Dorsolateral prefrontal cortex (tissue), 122 donors: ENCODE measurements at places on chromosomes 3 and 15.

DNA sequence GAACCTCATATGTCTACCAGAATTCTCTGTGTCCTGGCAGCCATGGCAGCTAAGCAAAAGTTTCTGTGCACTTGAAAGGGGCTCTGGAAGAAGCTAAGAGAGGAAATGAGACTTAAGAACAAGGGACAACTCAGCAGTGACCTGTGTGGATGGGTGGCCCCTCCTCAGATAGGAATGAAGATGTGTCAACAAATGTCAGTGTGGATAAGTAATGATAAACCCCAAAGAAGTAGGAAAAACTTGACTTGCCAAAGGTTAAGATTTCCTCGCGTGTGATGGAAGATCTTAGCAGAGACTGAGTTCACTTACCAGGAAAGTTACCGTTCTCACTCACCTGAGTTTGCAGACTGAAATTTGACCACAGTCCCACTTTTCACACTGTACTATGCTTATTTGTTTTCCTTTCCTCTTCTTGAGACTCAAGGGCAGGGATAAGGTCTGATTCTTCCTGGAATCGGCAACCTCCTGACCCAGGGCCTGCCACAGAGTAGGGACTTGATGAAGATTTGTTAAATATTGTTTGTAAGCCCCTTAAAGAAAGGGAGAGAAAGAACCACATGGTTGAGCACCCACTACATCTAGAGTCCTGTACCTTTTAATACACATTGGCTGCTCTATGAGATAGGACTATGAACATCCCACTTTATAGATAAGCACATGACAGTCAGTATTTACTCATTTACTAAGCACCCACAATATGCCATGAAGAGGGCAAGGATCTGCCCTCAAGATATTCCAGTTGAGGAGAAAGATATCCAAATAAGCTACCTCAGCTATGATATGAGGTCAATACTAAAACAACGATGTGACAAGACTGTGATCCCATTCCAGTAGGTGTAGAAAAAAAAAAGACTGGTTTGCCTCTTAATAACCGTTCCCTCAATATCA, 7.3 kb upstream of the HRH1 start:
- no peak for DNase-seq

DNA sequence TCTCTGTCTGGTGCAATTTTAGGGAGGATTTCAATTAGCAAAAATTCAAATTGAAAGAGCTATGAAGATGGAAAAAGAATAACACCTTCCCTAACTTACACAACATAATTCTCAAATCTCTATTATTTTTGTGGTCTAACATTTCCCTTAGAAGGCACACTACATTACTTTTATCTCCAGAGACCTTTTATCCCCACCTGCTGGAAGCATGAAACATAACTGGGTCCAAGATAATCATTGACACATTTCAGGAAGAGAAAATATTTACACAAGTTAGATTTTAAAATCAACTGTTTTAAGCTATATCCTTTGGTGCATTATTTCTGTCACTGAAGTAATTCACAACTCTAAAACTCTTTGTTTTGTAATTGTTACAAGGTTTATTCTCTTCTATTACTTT, 779.5 kb downstream of the ROBO1 start:
- no peak for DNase-seq

GRCh38 chr3:179907784-179908482, 128.8 kb downstream of the PEX5L start:
- DNase-seq: no peak

DNA sequence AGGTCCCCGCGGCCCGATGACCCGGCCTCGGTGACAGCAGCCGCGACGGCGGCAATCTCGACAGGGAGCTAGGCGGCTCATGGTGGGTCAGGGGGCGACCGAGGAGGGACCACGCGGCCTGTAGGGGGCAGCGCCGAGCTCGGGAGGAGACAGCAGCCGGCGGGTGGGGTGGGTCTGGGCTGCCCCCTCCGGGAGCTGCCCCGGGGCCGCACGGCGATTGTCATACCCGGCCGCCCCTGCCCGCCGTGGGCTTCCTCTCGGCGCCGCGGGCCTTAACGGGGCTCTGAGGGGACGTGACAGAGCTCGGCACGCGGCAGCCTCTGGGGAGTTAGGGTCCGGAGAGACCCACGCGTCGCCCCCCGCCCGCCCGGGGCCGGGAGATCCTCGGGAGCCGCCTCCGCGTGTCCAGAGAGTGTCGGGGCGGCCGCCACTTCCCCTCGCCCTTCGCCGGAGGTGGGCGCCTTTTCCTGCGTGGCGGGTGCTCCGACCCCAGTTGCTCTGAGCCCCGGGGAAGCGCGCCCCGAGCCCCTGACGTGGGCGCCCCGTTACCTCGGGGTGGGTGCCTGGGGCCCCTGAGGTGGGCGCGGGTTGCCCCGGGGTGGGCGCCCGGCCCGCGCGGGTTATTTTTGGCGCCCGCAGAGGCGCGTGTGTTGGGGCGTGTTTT, 539 bp upstream of the PLCL2 start:
- no peak for DNase-seq

- no peak for DNase-seq
These were observed 1022.4 kb downstream of the FHIT start for GRCh38 chr3:60228823-60229222.

DNA sequence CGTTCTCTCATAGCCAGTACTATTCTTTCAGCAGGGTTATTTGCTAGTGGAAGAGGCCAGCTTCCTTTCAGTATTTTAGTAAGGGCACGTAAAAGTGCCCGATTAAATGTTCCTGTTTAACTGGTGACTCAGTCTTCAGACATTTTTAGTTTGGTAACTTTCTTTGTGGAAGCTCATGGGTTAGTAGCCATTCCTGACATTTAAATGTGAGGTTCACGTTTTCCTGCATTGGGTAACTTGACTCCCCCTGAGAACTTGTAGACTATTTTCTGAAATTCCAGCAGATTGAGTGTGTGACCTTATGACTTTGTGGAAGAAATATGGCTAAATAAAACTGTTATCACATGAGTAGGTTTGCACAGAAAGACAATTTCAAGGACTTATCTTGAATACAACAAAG, 16.9 kb downstream of the ABHD2 start:
- no peak for DNase-seq

DNA sequence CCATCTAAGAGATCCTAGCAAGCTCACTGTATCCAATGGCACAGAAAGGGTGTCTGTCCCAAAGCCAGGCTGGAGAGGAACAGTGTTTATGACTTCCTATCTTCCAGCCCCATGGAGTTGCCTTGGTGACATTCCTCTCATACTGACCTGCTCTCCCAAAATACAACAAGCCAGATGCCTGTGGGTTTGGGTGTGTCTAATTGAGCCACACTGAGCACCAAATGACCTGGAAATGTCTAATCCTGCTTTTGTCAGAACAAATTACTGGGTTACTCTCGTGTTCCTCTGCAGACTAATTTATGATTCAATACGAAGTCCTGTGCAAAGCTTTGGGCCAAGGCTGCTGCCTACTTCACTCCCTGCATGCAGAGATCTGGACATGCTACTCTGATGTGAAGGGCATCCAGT, 98.1 kb upstream of the STRIT1 start:
- DNase-seq: no peak

- no peak for DNase-seq
These were observed 80.9 kb upstream of the FAM98B start for GRCh38 chr15:38373016-38373415.

GRCh38 chr3:188782613-188783124, 389.1 kb upstream of the TPRG1 start:
- DNase-seq: no peak

DNA sequence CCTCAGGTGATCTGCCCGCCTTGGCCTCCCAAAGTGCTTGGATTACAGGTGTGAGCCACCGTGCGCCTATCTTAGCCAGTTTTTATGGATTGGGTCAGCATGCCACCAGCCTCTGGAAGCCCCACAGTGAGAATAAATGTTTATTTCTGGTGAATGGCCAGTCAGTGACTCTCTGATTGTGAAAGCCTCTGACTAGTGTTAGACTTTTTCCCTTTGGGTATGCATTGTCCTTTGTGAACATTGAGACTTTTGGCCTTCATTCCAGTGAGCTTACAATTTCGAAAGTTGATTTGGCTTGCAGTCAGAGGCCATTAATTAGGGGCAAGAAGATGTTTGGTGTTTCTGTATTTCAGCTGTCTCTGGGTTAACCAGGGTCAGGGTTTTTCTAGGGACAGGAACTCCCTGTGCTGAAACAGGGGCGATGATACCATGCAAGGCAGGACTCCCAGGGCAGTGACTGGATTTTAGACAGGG, 274.5 kb upstream of the C2CD4B start:
- DNase-seq: no peak

GRCh38 chr3:187593451-187593850, 76.7 kb downstream of the SST start:
- no peak for DNase-seq

DNA sequence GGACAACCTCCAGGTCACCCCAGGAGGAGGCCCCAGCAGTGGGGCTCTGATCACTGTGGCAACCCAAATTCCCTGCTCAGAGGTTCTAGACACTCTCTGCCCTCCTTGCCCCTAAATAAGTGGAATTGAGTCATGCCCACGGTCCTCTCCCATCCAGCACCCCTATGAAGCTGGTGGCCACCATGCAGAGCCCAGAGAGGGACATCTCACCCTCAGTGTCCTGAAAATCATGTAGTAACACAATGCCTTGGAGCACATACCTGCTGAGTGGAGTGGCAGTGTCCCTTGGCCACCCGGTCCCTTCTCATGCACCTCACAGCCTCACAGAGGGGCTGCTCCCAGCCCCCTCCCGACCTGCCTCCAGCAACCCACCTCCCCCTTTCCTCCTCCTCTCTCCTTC, 114.3 kb upstream of the MEF2A start:
- DNase-seq: no peak
